ENCODE measurements at places on chromosomes 2 and 18. TPM values are rescaled to one million over a fixed set of nuclear protein-coding genes. Genes with fewer than 3 reads are reported as not detected.

BMP10 gene
- not detected for total RNA-seq

FBLN7 gene
- 1.9 TPM for total RNA-seq

CRYBA2 gene
- not detected for total RNA-seq

ZNF892 gene
- 17.0 TPM for total RNA-seq

HOXD8 gene
- 0.29 TPM for total RNA-seq

CPLX4 gene
- total RNA-seq = not detected

CNRIP1 gene
- total RNA-seq = 5.2 TPM

APCDD1 gene
- total RNA-seq = 104 TPM

POTEI gene
- total RNA-seq = 7.0 TPM

LCLAT1 gene
- total RNA-seq = 21.2 TPM

FOXD4L1 gene
- total RNA-seq = 0.49 TPM

INSIG2 gene
- total RNA-seq = 22.5 TPM

IL36A gene
- total RNA-seq = not detected

PLB1 gene
- 1.1 TPM for total RNA-seq

TCF23 gene
- 0.04 TPM for total RNA-seq

DNA sequence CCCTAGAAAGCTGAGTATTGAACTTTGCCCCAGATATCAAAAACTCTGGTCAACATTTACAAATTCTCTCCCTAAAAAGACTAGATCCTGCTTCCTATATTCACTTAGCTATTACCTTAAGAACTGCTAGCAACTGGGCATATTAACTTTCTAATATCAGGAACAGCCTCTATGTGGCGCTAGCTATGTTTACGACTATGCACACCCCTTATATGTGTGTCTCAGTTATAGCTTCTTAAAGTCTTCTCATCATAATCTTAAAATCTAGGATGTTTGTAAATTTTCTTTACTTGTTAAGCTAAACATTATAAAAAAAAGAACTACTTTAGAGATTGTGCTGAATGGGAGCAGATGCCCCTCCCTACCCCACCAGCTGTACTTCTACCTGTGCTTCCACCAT is 1.7 kb upstream of the STAMBP start:
- no peak for DNase-seq

DNA sequence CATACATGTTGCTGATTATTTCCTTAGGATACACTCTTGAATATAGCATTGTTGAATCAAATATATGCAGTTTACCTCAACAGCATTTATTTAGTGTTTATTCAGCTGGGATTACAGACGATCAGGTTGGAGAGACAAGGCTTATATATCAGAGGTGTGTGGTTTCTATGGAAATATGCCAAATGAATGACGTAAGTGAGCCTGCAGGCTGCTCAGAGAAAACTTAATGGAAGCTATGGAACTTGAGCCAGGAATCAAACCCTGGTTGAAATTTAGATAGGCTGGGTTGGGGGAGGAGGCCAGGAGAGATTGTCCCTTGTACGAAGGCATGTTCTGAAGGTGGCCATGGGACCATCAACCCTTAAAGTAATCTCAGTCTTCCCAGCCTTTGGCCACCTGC is 79.5 kb downstream of the INPP4A start:
- no peak for DNase-seq

DNA sequence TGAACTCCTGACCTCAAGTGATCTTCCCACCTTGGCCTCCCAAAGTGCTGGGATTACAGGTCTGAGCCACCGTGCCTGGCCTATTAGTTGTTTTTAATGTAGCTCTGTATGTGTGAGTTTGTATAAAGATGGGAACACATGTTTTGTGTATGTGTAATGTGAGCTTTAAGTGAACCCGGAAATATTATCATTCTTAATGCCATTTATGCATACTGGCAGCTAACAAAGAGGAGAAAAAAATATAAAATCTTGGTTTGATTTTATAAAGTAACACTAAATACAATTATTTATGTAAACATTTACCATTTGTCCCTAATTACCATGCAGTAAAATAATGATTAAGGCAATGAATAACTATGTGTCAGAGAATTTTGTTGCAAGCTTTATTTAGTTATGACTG is 9.1 kb upstream of the CKAP2L start:
- no peak for DNase-seq

DNA sequence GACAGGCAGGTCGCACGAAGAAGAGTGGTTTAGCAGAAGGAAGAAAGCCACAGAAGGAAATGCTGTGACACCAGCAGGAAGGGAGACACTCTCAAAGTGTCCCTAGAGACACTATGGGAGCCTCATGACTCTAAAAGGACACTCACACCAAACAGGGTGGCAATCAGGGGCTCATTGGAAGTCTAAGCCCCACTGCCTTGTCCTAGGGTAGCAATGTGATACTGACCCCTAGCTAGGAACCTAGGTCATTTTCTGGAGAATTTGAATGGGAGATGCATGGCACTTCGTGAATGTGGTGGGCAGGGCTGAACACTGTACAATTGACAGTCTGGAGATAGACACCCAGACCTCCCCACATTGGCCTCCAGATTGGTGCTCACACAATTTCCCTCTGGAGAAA is 385.0 kb downstream of the EIPR1 start:
- no peak for DNase-seq

GRCh38 chr18:22018366-22018765 is 151.0 kb upstream of the GATA6 start:
- DNase-seq = no peak

- DNase-seq = no peak
Measured at GRCh38 chr18:28657961-28658360, 481.0 kb upstream of the CDH2 start.

- DNase-seq = no peak
Measured at GRCh38 chr2:109423556-109424359, 190.0 kb downstream of the SEPTIN10 start.

GRCh38 chr2:198717451-198717850 is 740.3 kb downstream of the SATB2 start:
- DNase-seq = no peak

- DNase-seq = no peak
Measured at GRCh38 chr18:12015416-12016062, 34.2 kb downstream of the IMPA2 start.

DNA sequence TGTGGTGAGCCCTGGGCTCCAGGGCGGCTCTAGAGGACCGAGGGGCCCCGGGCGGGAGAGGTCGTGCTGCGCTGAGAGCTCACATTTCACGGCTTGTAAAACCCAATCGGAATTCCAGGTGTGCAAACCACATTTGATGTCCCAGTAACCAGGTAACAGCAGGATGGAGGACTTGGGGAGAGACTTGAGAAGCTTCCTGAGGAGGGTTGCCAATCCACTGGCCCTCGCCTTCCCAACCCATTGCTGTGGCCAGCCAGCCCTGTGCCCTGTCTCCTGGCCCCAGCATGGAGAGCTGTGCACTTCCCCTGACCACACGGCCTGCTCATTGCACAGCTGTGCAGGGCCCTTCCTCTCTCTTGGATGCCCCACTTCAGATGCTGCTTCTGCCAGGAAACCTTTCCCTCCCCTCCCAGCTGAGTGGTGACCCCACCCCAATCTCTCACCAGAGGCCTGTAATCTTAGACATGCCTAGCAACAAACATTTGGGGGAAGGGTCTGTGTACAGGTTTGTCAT is 39.6 kb downstream of the ASB1 start:
- no peak for DNase-seq

GRCh38 chr2:48419884-48420511 is 110.0 kb upstream of the STON1 start:
- no peak for DNase-seq

- no peak for DNase-seq
Measured at GRCh38 chr18:38752430-38752829, 1186.8 kb upstream of the CELF4 start.

GRCh38 chr18:11429876-11430275 is 179.5 kb upstream of the SLC35G4 start:
- DNase-seq = no peak

DNA sequence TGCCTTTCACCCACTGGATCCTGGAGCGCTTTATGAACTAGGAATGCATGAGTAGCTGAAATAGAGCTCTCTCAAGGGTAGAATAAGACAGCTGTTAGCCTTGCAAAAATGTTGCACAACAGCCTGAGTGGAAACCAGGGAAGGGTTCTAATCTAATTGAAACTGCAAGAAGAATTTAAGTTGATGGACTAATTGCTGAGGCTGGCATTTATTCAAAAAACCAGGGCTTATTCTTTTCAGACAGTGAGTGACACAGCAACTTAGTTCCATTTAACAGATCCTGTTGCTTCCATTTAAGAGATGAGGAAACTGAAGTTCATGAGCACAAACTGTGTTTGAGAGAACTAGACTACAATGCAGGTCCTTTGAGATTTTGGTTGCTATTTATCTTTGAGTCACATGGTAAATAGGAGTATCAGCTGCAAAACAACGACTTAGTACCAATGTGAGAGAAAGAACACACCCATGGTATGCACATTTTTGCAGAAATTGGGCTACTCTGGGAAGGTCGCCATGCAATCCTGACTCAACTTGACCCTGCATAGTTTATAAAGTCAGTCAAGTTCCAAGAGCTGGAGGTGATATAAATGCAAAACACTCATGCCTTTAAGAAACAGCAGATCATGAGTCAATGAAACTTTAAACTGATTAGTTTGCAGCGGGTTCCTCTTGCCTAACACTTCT is 76.4 kb upstream of the PARD3B start:
- DNase-seq = no peak

GRCh38 chr18:39134255-39134654 is 1568.7 kb upstream of the CELF4 start:
- DNase-seq = no peak

- no peak for DNase-seq
Measured at GRCh38 chr18:28003451-28003850, 173.5 kb downstream of the CDH2 start.

DNA sequence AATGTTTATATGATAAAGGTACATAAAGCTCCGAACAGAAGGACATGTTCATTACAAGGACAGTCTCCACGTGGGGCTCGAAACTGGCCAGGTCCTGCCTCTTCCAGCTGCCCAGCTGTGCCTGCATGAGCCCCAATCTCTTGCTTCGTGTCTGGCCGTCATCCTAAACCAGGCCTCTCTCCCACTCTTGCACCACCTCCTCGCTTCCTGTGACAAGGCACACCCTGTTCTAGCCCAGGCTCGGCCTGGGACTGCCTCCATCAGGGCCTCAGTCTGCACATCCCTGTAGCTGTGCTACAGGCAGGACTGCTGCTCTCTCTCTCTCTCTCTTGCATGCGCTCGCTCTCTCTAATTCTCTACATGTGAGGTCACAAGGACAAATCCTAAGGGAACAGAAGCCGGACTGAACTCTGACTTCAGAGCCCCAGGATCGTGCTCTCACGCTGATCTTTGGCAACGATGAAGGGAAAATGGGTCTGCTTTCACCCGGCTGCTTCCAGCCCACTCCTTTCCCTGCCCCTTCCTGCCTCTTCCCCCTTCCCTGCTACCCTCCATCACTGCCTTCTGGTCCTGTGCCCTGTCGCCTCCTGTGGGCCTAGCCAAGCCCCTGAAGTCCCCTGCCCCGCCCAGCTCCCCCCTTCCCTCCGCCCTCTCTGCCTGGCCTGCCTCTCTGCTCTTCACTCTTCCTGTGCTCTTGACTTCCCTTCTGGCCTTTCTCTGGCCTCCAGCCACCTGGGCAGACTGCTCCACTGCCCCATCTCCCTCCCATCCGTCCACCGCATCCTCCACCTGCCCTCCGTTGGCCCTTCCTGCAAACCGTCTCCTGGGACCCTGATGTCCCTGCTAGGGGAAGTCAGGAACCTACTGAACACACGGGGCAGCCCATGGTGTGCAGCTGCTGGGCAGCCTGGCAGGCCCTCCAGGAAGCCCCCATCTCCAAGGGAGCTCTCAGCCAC is 7.8 kb upstream of the GPR55 start:
- peak; percentile 35 for DNase-seq

DNA sequence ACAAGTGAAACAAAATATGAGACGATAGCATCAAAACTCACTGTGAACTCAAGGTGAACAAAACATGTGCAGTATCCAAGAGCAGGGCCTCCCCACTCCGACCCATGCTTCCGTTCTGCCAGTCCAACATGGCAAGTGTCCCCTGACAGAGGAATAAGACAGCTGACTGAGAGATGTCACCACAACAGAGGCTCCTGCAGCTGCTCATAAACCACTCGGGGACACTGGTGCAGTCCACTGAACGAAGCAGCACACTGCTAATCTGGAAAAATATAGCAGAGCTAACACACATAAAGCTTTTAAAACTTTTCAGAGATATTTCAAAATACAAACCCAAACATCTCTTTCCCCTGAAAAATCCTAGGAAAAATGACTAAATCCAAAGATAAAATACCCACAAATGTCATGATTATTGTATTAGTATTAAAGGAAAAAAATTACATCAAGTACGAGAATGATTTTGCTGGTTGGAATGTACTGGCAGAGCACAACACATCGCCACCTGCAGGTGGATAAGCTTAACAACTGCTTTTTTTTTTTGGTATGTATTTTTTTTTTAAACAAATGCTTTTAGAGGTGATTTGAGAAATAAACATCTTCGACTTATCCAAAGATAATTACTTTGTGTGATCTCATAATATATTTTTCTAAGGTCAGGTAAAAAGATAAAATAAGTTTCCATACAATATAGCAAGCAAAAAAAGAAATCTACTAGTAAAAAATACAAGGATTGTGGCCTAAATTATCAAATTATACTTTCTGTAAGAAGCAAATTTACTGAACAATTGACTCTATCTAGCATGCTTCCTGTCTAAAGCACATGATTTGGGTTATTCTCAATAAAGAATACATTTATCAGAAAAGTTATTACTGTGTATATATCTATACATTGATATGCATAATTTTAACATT is 18.6 kb downstream of the THADA start:
- DNase-seq = no peak

- DNase-seq = no peak
Measured at GRCh38 chr2:174259981-174260380, 11.6 kb upstream of the OLA1 start.

DNA sequence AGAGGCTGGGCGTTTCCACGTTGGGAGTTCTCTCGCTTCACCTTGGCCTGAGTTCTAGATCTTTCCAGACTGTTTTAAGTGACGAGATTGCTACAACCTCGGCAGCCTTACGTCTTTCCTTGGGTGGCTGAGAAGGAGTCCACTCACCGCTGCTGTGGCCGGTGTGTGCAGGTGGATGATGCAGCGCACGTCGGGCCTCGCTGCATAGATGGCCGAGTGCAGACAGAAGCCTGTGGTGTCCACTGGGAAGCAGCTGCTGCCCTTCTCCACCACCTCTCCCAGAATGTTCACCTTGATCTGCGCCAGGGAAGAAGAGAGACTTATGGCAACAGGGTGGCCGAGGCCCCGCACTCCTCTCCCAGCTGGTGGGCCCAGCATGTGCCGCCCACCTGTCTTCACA is 75.7 kb downstream of the ADD2 start:
- DNase-seq = no peak

GRCh38 chr18:57833441-57834101 is 30.5 kb upstream of the ATP8B1 start:
- DNase-seq = no peak

- no peak for DNase-seq
Measured at GRCh38 chr18:63903851-63904570, 3.7 kb upstream of the SERPINB10 start.

DNA sequence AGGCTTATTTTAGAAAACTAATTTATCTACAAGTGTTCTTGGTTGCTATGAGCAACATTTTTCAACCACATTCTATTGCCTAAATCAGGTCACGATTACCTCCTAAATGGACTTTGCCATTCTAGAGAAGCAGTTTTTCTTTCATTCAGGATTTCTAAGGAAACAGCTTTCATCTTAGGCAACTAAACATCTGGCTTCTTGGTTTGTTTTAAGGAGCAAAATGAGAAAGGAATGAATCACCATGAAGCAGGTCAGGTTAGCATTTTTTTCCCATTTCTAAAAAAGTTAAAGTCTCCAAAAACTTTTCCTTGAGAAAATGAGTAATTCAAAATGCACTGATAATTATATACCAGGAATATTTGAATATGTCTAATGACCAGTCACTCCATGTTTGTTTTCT is 114.8 kb downstream of the GAREM1 start:
- DNase-seq = no peak

- no peak for DNase-seq
Measured at GRCh38 chr2:26335231-26335630, 10.7 kb upstream of the SELENOI start.

Measured in mesothelial cell of epicardium (in vitro differentiated cells).